Activated CD8-positive, alpha-beta memory T cell treated with anti-CD3 and anti-CD28 coated beads, Interleukin-2, amount 10 ng/mL, durations not matched to agents 7 days and 5 days (primary cell): ENCODE measurements at places on chromosomes 11 and 22. TPM values are rescaled to one million over a fixed set of nuclear protein-coding genes. Genes with fewer than 3 reads are reported as not detected.

The PANX3 gene
- not detected for total RNA-seq

The PTPN5 gene
- total RNA-seq: not detected

The FGF19 gene
- not detected for total RNA-seq

The RFPL2 gene
- 0.41 TPM for total RNA-seq

The LDLRAD3 gene
- total RNA-seq: not detected

The NRIP3 gene
- 2.1 TPM for total RNA-seq

The CCDC73 gene
- 0.47 TPM for total RNA-seq

The SYT7 gene
- not detected for total RNA-seq

The RASSF10 gene
- not detected for total RNA-seq

The TRIM6 gene
- 1.5 TPM for total RNA-seq

The LINC01488 gene
- total RNA-seq: not detected

The C11orf86 gene
- total RNA-seq: not detected

The SOX6 gene
- total RNA-seq: not detected
